Astrocyte (in vitro differentiated cells and primary cell): ENCODE measurements at places on chromosomes 12 and 14.

DNA sequence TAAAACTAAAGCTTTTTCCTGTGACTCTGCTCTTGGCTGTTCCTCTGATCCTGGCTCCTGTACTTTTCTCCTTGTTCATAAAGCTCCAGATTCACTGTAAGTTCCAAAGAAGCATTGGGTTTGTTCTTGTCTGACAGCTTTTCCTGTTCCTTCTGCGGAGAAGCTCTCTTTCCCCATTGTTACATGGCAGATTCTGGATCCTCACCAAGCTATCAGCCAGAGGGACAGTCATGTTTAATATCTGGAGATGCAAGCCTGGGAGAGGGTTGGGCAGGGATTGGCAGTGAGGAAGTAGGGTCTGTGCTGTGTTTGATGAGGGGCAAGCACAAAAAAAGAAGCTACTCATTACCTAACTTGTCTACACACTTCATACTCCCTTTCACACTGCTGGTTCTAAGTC is 107.9 kb downstream of the AKAP6 start:
- DNase-seq: no peak

GRCh38 chr12:70482764-70483163 is 116.7 kb downstream of the KCNMB4 start:
- DNase-seq: no peak

GRCh38 chr12:114122016-114122415 is 155.9 kb upstream of the RBM19 start:
- DNase-seq: no peak

- DNase-seq: peak; percentile 66
These were observed 18.0 kb upstream of the APPL2 start for GRCh38 chr12:105253866-105254513.

GRCh38 chr12:125013816-125014442 is 20.5 kb downstream of the BRI3BP start:
- DNase-seq: no peak

- DNase-seq: peak; percentile 68
These were observed 5.8 kb upstream of the PHLDA1 start for GRCh38 chr12:76037130-76038103.

GRCh38 chr14:21852061-21852664 is 178.5 kb upstream of the OR4E1 start:
- no peak for DNase-seq

- no peak for DNase-seq
These were observed 69.8 kb downstream of the SCFD1 start for GRCh38 chr14:30691751-30692398.

GRCh38 chr14:77109656-77110055 is 11.6 kb downstream of the CIPC start:
- no peak for DNase-seq

GRCh38 chr12:108914121-108914531 is 34.2 kb downstream of the DAO start:
- DNase-seq: peak; percentile 3

- DNase-seq: peak; percentile 46
These were observed 155.4 kb downstream of the DIO2 start for GRCh38 chr14:80055667-80056496.

GRCh38 chr14:51604073-51604472 is 47.6 kb upstream of the FRMD6 start:
- DNase-seq: peak; percentile 96

DNA sequence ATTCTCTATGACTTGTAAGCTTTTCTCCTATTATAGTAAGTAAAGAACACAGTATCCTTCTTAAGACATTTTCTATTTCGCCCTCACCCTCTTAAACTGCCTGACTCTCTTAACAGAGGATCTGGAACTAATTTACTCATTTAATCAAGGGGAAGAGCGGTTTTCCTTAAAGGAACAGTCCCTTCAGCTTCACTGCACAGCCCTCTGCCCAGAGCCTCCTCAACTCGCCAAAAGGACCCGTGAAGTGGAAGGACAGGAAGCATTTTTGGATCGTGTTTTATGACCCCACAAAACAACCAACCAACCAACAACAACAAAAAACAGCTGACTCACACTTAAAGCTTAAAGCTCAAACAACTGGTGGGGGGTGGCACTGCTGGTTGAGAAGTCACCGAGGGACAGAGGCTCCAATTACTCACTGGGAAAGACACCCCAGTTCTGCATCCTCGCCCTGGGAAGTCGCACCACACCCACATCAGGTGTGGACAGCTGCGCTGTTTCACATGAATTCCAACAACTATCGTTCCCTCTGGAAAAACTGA is 35.7 kb downstream of the NID2 start:
- peak; percentile 60 for DNase-seq

DNA sequence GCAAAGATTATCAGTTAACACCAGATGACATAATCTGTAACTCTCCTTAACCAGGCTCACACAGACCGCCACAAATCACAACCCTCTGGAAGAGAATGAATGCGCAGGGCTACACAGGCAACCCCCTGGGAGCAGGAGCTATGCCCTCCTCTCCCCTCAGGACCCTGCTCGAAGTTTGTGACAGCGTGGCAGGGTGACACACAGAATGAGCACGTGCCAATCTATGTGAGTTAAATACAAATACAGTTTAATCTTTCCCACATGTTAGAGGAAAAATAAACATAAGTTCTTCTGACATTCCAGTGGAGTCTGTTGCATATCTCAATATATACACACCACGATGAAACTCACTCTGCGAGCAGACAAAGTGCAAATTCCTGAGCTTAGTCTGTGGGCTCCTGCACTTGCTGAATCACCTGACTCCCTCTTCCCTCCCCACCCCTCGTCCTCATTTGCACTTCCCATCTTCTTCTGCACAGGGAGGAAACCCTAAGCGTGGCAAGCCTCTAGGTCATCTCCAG is 37.6 kb downstream of the BCAT1 start:
- peak; percentile 91 for DNase-seq

GRCh38 chr14:81245771-81246170 is 25.0 kb upstream of the GTF2A1 start:
- DNase-seq: no peak

GRCh38 chr14:37088356-37089215 is 83.8 kb downstream of the SLC25A21 start:
- peak; percentile 6 for DNase-seq

DNA sequence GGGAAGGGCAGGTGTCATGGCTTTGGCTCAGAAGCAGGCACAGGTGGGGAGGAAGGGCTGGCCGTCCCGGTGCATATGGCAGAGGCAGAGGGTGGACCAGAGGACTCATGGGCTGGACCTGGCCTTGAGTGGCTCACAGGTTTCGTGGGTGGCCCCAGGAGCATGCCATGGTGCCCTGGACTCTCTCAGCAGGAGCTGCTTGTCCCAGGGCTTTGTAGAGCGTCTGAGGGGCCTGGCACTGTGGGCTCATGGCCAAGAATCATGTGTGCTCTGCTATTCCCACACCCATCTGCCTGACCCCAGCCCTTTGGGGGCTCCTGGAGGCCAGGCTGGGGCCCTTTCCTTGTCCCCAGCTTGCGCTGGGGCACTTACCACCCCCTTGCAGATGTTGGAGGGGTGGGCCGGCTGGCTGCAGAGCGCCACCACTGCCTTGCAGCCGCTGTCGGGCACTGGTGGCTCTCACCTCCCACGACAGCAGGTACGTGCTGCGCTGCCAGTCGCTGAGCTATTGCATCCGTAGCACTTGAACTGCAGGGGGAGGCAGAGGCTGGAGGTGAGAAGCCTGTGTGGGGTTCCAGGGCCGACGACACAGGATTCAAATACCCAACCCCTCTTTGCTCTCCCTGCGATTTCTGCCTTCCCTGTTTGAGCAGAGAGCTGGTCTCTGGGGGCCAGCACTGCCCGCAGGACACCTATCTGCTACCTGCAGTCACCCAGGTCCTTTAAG is 187.4 kb upstream of the PRMT8 start:
- DNase-seq: no peak

DNA sequence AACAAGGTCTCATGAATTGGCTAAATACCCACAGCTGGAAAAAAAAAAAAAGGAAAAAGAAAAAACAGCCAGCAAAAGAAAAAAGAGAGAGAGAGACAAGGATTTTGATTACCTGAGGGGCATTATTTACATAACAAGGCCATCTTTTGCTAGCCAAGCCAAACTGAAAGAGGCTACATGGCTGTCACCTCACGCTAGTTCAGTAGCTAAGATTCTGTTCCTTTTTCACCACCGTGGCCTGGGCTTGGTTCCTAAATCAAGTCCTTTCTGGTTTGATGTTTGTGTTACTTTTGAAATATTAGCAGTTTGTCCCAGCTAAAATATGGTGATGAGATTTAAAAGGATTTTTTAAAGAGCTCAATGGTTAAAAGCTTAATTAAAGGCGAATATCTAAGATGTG is 2.0 kb upstream of the SDS start:
- no peak for DNase-seq

- DNase-seq: peak; percentile 30
These were observed 35.9 kb downstream of the SLC4A8 start for GRCh38 chr12:51460519-51460918.

- no peak for DNase-seq
These were observed 50.2 kb upstream of the NID2 start for GRCh38 chr14:52119030-52119429.

DNA sequence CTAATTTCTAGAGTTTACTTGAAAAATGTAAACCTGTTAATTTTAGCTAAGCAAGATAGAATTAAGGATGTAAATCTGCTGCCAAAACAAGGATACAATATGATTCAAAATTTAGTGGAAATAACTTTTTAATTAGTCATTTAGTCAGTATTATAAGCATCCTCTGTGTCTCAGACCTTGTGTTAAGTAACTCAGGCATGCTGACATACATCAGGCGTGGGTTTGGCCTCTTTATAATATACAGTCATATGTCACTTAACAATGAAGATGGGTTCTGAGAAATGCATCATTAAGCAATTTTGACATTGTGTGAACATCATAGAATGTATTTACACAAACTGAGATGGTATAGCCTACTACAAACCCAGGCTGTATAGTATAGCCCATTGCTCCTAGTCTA is 386.9 kb downstream of the ZFP36L1 start:
- peak; percentile 60 for DNase-seq

GRCh38 chr12:112844814-112845565 is 53.4 kb downstream of the RPH3A start:
- DNase-seq: no peak

GRCh38 chr14:96965885-96966595 is 168.9 kb downstream of the VRK1 start:
- no peak for DNase-seq

DNA sequence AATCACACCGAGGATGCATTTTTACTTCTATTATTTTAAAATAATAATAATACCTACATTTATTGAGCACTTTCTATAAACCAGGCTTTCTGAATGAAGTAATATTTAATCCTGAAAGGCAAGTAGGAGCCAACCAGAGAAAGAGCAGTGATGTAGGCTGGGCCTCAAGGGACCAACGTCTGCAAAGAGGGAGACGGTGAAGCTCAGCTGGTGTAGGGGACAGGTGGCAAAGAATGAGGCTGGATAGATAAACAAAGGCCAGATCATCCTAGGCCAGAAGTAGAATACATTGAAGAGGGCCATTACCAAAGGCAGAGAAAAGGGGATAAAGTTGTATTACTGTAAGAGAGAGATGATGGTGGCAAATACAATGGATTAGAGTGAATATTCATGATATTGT is 810 bp upstream of the TMBIM4 start:
- no peak for DNase-seq

DNA sequence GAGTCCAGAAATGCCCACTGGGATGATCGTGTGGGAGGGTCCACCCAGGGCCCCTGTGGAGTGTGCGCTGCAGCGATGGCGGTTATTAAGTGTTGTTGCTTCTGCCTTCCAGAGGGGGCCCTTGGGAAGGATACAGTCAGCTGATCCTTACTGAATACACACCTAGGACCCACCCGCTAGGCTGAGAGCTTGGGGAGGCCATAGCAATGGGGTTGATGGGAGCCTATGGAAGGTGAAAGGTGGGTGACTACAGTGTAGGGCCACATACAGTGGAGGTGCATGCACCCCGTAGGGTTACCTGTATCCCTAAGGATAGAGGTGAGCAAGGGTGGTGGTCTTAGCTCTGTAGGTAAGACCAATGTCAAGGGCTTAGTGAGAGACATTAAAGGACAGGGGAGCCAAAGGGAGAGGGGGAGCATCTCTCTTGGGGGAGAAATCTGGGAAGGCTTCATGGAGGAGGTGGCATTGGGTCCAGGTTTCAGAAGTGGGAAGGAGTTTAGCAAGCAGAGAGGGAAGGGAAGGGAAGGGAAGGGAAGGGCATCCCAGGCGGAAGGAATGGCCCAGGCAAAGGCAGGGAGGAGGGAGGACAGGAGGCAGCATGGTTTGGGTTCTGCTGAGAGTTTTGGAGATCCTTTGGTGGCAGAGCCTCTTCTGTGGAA is 73.1 kb upstream of the RIN3 start:
- DNase-seq: no peak

DNA sequence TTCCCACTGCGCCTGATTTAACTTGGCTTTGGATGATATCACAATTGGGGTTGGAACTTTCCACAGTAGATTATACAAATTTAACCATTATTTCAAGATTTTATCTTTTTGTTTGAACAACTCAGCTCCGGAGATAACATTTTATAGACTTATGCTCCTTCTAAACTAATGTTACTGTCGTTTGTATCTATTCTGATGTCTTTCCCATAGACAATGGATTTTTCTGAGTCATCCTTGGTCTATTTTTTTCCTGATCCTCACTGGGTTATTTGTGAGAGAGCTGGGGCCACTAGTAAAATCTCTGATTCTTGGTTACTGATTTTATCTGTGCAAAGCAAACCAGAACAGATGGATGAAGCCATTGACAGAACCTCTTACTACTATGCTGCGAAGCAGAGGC is 175.1 kb downstream of the SLC38A4 start:
- DNase-seq: no peak

DNA sequence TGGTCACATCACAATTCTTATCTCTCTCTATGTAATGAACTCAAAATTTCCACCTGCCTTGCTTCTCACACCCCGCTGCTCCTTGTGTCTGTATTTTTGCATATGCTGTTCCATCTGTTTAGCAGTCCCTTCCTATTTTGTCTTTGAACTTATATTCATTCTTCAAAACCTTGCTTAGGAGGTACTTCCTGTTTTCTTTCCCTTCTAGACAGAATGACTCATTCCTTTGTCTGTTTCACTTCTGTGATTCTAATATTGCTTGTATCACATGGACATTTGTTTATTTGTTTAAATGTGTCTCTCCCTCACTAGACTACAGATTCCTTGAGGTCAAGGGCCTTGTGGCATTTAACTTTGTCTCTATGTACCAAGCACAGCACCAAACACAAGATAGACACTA is 424.2 kb downstream of the ETNK1 start:
- peak; percentile 22 for DNase-seq

GRCh38 chr14:71163842-71164629 is 256.8 kb downstream of the PCNX1 start:
- DNase-seq: no peak

GRCh38 chr12:75550401-75551240 is 39.2 kb upstream of the KRR1 start:
- DNase-seq: peak; percentile 72

DNA sequence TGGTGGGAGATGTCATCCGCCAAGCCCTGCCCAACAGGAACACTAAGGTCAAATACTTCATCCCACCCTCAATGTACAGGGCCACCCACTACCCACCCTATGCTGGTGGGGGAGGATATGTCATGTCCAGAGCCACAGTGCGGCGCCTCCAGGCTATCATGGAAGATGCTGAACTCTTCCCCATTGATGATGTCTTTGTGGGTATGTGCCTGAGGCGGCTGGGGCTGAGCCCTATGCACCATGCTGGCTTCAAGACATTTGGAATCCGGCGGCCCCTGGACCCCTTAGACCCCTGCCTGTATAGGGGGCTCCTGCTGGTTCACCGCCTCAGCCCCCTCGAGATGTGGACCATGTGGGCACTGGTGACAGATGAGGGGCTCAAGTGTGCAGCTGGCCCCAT is 3.5 kb downstream of the B3GNT4 start:
- no peak for DNase-seq
